Spinal cord (tissue), 10 donors: ENCODE measurements at places on chromosomes 6 and 20.

DNA sequence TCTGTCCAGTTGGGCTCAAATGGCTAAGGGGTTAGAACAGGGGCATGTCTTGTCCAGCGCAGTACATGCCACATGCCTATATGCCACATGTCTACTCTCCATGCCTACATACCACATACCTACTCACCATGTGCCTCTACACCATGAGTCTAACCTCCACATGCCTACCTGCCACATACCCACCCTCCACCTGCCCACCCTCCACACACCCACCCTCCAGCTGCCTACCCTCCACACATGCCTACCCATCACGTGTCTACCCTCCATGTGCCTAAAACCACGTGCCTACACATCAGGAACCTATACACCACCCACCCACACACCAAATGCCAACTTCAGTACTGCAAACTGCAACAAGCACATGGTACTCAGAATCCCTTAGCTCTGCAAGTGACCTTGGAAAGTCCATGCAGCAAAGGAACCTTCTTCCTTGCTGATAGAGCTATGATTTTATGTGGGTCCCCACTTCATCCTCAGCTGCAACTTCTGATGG, 113.0 kb upstream of the CST7 start:
- H3K27ac ChIP-seq: no peak overlapping the region
- H3K27me3 ChIP-seq: no peaks in the 10 kb centered on the region
- peaks cover 4% of the 10 kb centered on the region for H3K4me1 ChIP-seq
- DNase-seq: no peak
- H3K36me3 ChIP-seq: no peaks in the 10 kb centered on the region

- H3K4me3 ChIP-seq: no peak overlapping the region
- no peak overlapping the region for H3K27ac ChIP-seq
- no peaks in the 10 kb centered on the region for H3K27me3 ChIP-seq
Observed at GRCh38 chr6:53239526-53239925, 90.9 kb upstream of the GCM1 start.

DNA sequence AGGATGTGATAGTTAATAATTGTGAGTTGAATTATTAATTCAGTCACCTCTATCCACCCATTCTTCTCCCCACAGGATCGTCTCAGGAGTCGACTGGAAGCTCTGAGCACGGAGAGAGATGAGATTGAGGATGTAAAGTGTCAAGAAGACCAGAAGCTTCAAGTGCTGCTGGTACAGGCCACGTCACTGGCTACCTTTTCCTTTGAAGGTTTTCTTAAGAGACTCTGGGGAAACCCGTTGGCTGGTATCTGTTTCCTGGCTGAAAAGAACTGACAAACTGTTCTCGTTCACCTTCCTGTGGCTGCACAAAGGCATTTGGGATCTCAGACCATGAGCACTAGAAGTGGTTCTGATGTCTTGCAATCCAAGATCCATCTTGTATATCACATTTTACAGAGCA, 3.8 kb downstream of the TRIM15 start:
- peaks cover 8% of the 10 kb centered on the region for H3K4me1 ChIP-seq
- no peak for DNase-seq
- no peak overlapping the region for H3K27ac ChIP-seq
- H3K36me3 ChIP-seq: no peaks in the 10 kb centered on the region

- no peak for DNase-seq
- H3K4me1 ChIP-seq: no peaks in the 10 kb centered on the region
- H3K27ac ChIP-seq: no peak overlapping the region
Observed at GRCh38 chr6:120378582-120379220, 955.6 kb downstream of the TBC1D32 start.

- DNase-seq: no peak
- H3K4me3 ChIP-seq: no peak overlapping the region
- H3K27ac ChIP-seq: no peak overlapping the region
- H3K27me3 ChIP-seq: no peaks in the 10 kb centered on the region
- no peaks in the 10 kb centered on the region for H3K36me3 ChIP-seq
Observed at GRCh38 chr6:22110061-22110460, 186.8 kb downstream of the PRL start.

DNA sequence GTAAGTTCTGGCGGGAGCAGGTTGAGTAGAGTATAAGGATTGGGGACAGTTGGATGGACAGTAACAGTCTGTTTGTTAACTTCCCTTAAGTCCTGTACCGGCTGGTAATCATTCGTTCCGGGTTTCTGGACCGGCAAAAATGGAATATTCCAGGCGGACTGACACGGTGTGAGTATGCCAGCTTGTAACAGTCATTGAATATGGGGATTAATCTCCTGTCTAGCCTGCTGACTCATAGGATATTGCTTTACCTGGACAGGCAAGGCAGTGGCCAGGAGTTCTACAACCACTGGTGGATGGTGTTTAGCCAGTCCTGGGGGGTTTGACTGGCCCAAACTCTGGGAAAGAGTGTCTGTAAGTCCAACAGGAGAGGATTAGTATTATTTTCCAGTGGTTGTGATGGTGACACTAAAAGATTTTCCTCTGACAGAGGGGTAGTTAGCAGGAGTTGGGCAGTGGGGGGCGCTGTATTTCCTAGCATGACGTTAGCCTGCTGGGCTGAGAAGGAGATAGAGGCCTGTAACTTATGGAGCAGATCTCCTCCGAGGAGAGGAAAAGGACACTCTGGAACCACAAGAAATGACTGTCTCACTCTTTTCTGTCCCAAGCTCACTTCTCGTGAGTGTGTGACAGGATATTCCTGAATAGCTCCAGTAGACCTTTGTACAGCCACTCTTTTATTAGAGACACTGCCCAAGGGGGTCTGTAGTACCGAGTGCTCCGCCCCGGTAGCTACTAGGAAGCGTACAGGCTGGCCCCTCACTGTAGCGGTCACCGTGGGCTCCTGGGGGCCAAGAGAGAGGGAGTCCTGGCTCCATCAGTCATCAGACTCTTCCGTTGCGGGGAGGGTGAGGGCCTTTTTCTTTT, 152.2 kb downstream of the TRIM27 start:
- no peak for DNase-seq
- peaks cover 100% of the 10 kb centered on the region for H3K27me3 ChIP-seq
- H3K36me3 ChIP-seq: no peaks in the 10 kb centered on the region
- peaks cover 6% of the 10 kb centered on the region for H3K4me1 ChIP-seq
- no peak overlapping the region for H3K27ac ChIP-seq

- no peaks in the 10 kb centered on the region for H3K36me3 ChIP-seq
- H3K27ac ChIP-seq: no peak overlapping the region
- H3K4me3 ChIP-seq: no peak overlapping the region
Observed at GRCh38 chr20:4666001-4666479, 55.7 kb upstream of the PRND start.

DNA sequence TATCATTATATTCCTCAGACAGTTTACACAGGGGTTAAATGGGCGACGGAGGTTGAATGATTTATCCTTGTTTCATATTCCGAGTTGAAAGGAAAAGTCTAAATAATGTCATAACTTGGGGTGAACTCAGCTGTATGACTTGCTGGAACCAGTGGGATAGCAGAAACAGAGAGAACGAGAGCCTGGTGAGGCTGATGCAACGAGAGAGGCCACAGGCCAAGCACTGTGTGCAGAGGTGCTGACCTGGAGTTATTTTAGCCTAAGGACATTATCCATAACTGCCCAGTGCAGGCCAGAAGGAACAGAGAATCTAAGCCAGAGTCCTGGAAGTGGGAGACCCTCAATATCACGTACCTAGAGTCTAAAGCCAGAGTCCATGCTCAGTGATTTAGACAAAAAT, 394.9 kb downstream of the MAFB start:
- DNase-seq: no peak
- no peaks in the 10 kb centered on the region for H3K27me3 ChIP-seq
- no peak overlapping the region for H3K4me3 ChIP-seq
- H3K4me1 ChIP-seq: no peaks in the 10 kb centered on the region
- no peaks in the 10 kb centered on the region for H3K36me3 ChIP-seq
- no peak overlapping the region for H3K27ac ChIP-seq

- no peak overlapping the region for H3K27ac ChIP-seq
- H3K36me3 ChIP-seq: no peaks in the 10 kb centered on the region
- H3K4me3 ChIP-seq: no peak overlapping the region
- DNase-seq: no peak
- no peaks in the 10 kb centered on the region for H3K27me3 ChIP-seq
Observed at GRCh38 chr20:25000268-25000801, 7.8 kb upstream of the APMAP start.
